ENCODE measurements at places on chromosomes 4 and X. TPM values are rescaled to one million over a fixed set of nuclear protein-coding genes. Genes with fewer than 3 reads are reported as not detected.

DNA sequence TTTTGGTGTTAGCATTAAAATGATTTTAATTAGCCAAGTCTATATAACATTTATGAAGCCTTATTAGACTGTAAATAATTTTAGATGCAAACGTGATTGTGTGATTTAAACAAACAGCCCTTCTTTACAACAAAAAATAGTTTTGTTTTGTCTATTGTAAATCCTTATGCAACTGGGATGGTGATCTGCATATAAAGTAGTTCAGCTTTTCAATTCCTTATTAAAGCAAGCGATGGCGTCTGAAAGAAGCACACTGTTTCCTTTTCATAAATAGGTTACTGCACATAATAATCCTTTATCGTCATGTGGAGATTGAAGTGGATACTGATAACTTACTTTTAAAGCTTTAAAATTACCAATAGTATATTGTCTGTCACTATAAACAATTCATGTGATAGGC, 8.8 kb downstream of the SLITRK2 start:
- H3K4me1 ChIP-seq, result no peaks in the 10 kb centered on the region
- H3K4me3 ChIP-seq, result no peak overlapping the region
- H3K27ac ChIP-seq, result no peak overlapping the region
- no peak for DNase-seq

GRCh38 chrX:18348047-18348446, 6.4 kb downstream of the SCML2 start:
- H3K27ac ChIP-seq, result no peak overlapping the region
- no peak overlapping the region for H3K4me3 ChIP-seq
- H3K4me1 ChIP-seq, result no peaks in the 10 kb centered on the region
- no peaks in the 10 kb centered on the region for H3K36me3 ChIP-seq
- DNase-seq, result no peak

The OR13H1 gene
- total RNA-seq, result not detected

The HMX1 gene
- total RNA-seq, result not detected

The TIGD4 gene
- not detected for total RNA-seq
